ENCODE measurements at places on chromosomes 7 and 10. TPM values are rescaled to one million over a fixed set of nuclear protein-coding genes. Genes with fewer than 3 reads are reported as not detected.
A peak's percentile ranks its signal among the peaks of the same experiment; 100 is the strongest.

DNA sequence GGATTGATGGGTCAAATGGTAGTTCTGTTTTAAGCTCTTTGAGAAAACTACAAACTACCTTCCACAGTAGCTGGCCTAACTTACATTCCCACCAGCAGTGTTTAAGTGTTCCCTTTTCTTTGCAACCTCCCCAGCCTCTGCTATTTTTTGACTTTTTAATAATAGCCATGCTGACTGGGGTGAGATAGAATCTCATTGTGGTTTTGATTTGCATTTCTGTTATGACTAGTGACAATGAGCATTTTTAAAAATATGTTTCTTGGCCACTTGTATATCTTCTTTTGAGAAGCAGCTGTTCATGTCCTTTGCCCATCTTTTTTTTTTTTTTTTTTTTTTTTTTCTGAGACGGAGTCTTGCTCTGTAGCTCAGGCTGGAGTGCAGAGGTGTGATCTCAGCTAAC, 155.2 kb upstream of the BMPER start:
- DNase-seq = no peak

The MTPN gene
- 130 TPM for total RNA-seq

- no peak for DNase-seq
These were observed 728.5 kb downstream of the TNS3 start for GRCh38 chr7:46853451-46853850.

DNA sequence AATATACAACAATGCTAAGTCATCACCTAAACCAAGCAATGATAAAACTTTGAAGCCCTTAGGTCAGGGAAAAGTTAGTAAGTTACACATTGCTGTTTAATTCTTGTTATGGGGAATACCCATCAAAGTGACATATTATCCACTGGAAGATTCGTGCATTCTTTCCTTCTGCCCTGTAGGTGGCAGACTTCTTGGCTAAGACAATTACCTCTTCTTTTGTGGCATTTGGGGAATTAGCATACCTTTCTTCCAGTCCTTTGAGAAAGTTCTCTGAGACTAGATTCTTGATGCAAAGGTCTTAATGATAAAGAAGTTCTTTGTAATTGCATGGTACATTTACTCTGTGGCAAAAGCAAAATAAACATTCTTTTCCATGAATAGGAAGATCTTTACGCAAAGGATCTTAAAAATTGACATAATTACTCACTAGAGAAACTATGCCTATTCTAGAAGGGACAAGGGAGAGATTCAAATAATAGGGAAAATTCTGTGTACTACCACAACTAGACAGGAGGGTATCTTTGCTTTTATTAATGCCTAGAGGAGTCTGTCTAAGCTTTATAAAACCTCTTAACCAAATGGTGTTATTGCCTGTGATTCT, 395.9 kb downstream of the GRM8 start:
- DNase-seq = no peak

GRCh38 chr10:8588135-8588534, 533.6 kb downstream of the GATA3 start:
- DNase-seq = no peak

GRCh38 chr7:48786951-48787350, 137.4 kb upstream of the CDC14C start:
- no peak for DNase-seq

- no peak for DNase-seq
These were observed 18.0 kb downstream of the STX1A start for GRCh38 chr7:73701357-73701995.

DNA sequence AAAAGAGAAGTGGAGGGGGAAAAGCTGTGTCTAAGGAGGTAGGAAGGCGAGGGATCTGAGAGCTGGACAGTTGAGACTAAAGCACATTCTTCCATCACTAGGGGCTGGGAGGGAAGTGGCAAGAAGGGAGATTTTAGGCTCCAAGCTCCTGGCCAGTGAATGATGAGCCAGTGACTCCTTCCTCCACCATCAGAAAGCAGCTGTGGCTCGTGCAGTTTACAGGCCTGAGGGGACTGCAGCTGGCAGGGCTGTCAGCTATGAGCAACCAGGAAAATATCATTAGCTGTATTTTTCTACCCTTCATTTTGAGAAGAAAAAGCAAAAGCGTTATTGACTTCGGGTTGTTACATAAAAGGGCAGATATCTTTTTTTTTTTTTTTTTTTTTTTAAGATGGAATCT, 60.7 kb downstream of the GPAM start:
- DNase-seq = no peak

The EPDR1 gene
- 0.22 TPM for total RNA-seq

GRCh38 chr7:158595068-158595467, 7.4 kb upstream of the PTPRN2 start:
- no peak for DNase-seq

The KCNH2 gene
- total RNA-seq = 0.12 TPM

- DNase-seq = peak; percentile 38
These were observed 13.0 kb upstream of the STK31 start for GRCh38 chr7:23696916-23697441.

DNA sequence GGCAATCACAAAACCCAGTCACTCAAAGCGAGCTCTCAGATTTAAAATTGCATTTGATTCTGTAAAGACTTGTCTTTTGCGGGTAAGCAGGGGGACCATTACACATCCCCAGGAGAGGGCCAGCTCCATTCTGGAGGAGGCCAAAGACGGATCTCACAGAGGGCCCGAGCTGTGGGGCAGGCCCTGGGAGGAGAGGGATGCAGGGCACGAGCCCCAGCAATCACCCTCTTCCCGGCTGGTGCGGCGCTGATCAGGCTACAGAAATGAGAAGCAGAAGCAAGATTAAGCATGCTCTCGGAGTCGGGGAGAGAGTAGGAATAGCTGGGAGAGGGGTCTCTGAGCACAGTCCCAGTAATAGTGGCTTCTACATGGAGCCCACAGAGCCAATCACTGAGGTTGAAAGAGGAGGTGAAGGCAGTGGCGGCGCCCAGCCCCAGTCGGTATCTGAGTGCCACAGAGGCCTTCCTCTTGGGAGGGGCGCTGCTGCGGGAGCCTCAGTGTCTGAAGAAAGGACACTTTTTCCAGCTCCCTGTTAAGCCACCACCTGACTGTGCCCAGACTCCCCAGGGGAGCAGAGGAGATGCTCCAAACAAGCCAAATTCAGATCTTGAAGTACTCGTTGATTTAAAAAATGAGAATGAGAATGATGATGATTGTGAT, 7.1 kb downstream of the CXCL12 start:
- DNase-seq = no peak

- DNase-seq = no peak
These were observed 804 bp downstream of the UNC5B start for GRCh38 chr10:71213127-71213621.

DNA sequence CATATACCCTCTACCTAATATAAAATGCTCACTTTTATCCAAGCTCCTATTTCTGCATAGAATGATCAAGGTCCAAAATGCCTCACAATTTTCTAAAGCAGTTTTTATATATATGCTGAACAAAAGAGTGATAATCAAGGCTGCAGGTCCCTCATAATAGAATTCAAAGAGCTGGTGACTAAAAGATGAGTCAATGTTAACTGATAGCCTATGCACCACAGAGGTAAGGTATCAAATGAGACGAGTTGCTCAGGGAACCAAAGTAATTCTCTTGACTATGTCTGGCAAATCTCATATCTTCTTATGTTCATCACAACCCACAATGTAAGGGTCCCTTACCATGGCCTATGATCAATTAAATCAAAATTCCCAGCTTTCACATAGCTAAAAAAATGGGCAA, 15.2 kb downstream of the PDZD8 start:
- no peak for DNase-seq

DNA sequence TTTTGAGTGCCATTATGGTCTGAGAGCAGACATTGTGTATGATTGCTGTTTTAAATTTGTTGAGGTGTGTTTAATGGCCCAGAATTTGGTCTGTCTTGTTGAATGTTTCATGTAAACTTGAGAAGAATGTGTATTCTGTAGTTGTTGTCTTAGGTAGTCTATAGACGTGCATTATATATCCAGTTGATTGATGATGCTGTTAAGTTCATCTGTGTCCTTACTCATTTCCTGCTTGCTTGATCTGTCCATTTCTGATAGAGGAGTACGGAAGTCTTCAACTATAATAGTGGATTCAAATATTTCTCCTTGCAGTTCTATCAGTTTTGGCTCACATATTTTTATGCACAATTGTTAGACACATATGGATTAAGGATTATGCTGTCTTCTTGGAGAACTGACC, 16.0 kb downstream of the PTPN12 start:
- DNase-seq = no peak

The PDE1C gene
- total RNA-seq = not detected

- DNase-seq = no peak
These were observed 2.8 kb upstream of the RGS10 start for GRCh38 chr10:119545310-119545709.

The TMEM176A gene
- not detected for total RNA-seq

DNA sequence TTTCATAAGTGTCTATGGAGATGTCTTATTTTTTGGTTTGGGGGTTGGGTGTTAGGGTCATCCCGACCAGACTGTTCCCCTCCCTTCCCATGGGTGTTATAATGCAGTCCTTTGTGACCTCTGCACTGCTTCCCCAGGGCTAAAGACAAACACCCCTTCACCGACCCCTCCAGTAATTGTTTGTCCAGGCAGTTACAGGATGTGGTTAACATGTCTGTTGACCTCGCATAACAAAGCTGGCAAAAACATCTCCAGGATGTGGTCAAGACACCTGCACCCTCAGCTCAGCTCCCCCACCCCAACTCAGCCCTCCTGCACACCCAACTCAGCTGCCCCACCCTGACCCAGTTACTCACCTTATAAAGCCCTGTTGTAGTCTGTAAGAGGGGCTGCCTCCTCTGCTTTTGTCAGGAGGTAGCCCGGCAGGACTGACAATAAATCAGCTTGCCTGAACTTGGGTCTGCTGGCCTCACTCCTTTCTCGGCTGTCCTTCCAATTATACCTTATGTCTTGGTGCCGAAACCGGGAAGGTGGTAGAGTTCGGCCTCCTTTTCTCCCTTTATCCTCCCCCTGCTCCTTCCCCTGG, 102.2 kb downstream of the ZNF92 start:
- peak; percentile 19 for DNase-seq
